ENCODE measurements at places on chromosomes 1 and 21.
A peak's percentile ranks its signal among the peaks of the same experiment; 100 is the strongest.

GRCh38 chr1:201405484-201405831 lies 6.3 kb upstream of the LAD1 start:
- no peak for DNase-seq

DNA sequence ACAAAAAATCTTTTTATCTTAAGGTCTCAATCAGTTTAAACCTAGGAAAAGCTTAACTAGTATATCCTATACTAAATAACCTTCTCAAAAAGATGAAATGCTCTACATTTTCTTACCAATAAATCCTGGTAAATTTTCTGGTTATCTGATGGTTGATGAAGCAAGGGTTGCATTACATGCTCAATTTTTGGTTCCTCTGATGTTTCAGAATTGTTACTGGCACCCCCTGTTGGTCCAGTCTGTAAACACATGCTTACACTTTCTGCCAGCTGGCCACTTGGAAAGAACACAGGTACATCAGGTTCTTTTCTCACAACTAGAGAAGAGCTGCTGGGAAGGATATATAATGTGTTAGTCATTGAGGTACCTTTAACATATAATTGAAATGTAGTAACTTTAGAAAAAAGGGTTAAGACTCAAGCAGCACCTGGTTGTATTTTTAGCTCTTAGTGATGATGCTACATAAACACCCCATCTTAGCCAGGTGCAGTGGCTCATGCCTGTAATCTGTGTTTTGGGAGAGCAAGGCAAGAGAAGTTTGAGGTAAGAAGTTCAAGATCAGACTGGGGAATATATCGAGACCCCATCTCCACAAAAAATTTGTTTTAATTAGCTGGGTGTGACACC lies 30.9 kb upstream of the TAL1 start:
- DNase-seq: peak; percentile 22

- DNase-seq: no peak
These were observed 114.5 kb downstream of the CACHD1 start for GRCh38 chr1:64584479-64584878.

- DNase-seq: no peak
These were observed 13.8 kb upstream of the FNBP1L start for GRCh38 chr1:93434088-93434487.

GRCh38 chr21:15079269-15079668 lies 14.5 kb upstream of the NRIP1 start:
- DNase-seq: no peak

DNA sequence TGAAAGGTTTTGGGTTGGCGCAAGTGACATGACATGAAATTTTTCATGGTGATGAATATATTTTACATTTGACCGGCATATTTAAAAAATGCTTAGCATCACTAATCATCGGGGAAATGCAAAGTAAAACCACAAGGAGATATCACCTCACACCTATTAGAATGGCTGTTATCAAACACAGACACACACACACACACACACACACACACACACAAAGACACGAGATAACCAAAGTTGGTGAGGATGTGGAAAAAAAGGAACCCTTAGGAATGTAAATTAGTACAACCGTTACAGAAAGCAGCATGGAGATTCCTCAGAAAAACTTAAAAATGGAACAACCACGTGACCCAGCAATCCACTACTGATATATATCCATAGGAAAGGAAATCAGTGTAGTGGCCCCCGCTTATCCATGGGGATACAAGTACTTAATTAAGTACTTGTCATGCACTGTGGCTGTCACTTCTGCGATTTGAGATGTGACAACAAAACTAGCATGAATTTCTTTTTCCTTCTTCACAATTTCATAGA lies 15.9 kb upstream of the PRELP start:
- DNase-seq: no peak

GRCh38 chr1:164886101-164886500 lies 327.1 kb downstream of the PBX1 start:
- DNase-seq: no peak

DNA sequence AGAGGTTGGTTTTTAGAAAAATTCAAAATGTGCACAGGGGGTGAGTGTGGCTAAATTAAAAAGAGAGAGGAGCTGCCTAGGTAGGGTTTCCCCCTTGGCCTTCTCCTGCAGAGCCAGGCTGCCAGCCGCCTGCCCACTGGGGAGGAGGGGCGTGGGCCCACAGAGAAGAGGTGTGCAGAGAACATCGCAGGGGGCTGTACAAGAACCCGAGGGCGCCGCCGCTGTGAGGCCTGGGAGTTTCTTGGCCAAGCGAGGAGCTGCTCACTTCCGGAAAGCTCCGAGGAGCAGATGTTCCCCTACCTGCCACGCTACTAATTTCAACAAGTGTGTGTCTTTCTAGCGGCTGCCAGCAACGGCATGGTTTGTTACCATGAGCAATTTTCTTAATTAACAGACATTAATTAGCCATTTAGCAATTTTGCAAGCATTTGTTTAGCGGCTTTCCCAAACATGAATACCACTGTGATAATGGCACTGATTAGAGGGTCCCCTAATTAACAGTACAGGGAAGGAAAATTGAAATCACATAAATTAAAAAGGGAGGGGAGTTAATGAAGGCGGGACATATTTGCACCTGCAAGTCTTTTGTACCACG lies 59.7 kb downstream of the MRPL37 start:
- DNase-seq: no peak

DNA sequence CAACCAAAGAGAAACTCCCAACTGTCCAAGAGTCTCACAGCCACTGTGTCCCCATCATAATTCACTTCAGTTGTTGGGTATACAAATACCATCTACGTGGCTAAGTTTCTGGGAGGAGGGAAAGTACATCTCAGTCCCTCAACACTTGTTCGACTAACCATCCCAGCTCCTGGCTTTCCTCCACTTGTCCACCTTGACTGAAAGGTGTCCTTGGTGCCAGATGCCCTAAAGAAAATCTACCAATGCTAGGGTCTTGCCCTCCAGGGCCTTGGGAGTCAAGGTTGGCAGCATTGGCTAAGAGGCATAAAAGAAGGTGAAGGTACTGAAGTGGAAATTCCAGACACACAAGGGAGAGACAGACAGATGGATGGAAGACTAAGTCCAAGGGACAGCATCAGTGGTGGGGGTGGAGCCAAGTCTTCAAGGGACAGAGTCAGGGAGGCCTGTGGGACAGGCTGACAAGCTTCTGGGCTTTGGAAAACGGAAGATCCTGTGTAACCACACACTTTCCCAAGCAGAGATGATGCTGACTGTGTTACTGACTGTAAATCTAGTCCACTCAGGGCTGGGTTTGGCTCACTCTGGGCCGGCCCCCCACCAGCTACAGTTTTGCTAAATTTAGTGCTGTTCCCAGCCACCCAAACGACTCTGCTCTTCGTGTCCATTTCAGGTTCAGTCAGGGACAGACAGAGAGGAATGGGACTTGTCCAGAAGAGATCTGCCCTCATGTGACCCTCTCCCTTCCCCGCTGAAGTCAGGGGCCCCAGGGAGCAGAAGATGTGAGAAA lies 60.1 kb downstream of the CD34 start:
- DNase-seq: no peak

DNA sequence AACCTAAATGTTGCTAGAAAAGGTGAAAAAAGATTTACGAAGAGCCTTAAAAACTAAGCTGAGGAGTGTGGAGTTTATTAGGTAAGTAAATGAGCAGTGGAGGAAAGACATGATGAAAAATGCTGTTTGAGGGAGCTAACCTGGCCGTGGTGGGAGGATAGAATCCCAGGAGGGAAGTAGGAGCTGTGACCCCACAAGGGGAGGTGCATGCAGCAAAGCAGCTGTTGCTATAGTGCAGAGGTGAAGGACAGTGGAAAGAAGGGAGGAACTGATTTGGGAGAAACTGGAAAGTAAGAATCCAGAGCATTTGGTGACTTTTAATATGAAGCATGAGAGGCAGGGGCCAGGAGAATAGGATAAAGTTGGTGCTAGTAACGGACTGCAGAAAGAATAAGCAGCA lies 271.7 kb upstream of the ADGRL2 start:
- DNase-seq: no peak

DNA sequence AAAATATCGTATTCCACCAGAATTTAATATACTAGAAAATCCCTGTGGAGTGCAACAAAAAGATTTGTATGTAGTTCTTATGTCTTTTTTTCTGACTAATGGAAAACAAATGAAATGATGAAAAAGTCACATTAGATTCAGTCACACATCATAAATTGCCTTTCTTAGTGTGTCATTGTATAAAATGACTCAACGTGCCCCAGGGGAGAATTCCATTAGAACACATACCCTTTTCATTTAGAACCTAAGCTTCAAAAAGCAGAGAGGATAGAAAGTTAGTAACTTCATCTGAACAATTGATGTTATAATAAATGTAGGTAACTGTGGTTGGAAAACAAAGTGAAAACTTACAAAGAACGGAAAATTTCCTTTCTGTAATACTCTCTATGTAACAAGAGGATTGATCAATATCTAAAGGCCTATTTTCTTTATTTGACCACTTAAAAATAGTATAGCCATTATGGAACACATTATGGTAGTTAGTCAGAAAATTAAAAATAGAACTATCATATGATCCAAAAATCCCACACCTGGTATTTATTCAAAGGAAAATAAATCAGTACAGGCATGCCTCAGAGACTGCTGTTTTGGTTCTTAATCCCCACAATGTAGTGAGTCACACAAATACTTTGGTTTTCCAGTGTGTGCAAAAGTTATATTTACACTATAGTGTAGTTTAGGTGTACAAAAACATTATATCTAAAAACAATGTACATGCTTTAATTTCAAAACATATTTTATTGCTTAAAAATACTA lies 1016.1 kb downstream of the KCNT2 start:
- DNase-seq: no peak

DNA sequence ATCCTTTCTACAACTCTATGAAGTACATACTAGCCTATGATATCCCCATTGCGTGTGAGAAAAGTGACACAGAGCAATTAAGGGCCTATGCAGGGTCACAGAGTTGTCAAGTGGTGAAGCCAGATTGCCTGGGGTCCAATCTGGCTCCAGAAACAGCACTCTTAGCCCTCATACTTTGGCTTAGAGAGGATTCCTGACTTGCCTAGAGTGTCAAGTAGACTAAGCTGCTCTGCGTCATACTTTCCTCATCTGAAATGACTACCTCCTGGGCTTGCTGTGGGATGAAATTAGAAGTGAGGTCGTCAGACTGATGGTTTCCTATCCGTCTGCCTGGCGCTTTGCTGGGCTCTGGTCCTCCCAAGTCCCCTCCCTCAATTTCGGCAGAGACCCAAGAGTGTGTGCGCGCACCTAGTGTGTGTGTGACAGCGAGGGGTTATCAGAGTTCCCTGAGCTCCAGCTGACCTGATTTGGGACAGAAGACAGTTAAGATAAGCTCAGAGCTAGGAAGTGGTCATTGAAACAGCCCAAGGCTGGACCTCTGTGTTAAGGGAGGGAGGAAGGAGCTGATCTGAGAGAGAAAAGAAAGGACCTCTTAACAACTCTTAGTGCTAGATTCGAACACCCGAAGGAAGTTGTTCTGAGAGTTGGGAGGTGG lies 5.4 kb upstream of the NUAK2 start:
- no peak for DNase-seq

DNA sequence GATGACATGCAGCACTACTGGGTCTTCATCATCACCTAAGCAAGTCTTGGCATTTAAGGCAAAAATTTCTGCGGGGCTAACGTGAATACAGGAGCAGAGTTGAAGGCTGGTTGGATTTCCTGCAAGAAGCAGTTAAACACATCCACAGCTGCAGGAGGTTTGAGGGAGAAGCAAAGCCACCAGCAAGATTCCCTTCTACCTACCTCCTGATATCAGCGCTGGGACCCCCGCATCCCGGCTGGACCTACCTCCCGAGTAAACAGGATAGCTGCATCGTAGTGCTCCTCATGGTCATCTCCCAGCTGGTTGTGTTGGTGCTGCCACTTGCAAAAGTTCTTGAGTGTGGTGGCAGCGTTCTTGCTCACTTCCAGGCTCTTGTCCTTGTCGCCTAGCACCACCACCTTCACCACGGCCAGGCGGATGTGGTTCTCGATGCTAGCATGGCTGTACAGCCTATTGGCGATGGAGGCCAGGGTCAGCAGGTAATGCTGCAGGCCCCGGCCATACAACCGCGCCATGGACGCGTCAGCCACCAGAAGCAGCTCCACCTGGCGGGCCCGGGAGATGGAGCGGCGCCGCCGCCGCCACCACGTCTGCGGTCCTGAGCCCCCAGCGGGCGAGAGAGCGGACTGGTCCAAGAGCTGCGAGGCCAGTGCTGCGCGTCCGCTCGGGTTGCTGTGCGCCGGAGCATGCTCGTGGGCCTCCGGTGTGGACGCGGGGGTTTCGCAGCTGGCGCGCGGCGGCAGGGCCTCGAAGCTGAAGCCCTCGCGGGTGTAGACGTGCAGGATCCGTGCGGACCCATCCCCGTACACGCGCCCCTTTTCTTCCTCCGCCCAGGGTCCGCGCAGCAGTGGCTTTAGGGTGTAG lies 1.6 kb downstream of the ADAMTS5 start:
- no peak for DNase-seq

GRCh38 chr21:16468184-16468583 lies 738.4 kb downstream of the USP25 start:
- no peak for DNase-seq

DNA sequence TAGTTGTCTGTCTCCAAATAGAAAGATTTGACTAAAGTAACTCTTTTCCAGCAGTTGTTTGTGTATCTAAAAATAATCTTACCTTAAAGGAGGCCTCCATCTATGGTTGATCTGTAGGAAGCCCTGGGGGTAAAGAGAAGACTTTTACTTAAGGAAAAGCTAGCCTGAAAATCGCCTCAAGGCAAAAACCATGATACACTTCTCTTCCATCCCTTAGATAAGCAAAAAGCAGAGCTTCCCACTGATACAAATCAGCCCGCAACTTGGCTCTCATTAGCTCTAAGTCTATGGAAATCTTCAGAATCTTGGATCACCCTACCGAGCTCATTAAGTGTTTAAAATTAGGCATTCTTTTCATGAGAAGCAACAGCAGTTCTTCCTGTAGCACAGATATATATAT lies 576.9 kb upstream of the PTBP2 start:
- DNase-seq: no peak

- no peak for DNase-seq
These were observed 57.2 kb downstream of the DPT start for GRCh38 chr1:168671782-168672181.

DNA sequence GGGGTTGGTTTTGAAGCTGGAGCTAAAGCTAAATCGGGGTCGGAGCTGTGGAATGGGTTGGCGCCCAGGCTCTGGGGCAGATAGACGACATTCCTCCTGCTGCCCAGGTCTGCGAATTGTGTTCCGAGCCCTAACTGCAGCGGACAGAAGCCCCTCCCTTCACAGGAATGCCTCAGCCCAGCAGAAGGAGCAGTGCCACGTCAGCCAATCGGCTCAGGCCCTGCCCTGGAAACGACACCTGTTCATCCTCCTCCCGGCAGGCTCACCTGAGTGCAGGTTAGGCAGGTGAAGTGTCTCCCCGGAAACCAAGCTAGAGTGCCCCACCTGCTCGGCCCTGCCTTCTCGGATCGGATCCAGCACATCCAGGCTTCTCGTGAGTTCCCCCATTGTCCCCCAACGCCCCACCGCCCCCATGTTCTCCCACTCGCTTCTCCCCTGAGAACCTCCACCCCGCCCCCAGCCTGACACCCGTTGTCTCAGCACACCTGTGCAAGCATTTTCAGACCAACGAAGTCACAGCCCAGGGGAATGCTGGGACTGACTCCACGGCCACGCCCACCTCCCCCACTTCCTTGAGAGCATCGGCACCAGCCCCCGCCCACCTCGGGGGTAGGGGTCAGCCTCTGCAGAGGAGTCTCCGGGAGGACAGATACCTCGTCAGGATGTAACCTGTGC lies 775 bp downstream of the TMEM125 start:
- DNase-seq: no peak

- no peak for DNase-seq
These were observed 9.6 kb downstream of the SMAP2 start for GRCh38 chr1:40383095-40383487.

Measured in T-helper 1 cell (primary cell).